ENCODE measurements at places on chromosomes 6 and 20. TPM values are rescaled to one million over a fixed set of nuclear protein-coding genes. Genes with fewer than 3 reads are reported as not detected.
A peak's percentile ranks its signal among the peaks of the same experiment; 100 is the strongest.

DNA sequence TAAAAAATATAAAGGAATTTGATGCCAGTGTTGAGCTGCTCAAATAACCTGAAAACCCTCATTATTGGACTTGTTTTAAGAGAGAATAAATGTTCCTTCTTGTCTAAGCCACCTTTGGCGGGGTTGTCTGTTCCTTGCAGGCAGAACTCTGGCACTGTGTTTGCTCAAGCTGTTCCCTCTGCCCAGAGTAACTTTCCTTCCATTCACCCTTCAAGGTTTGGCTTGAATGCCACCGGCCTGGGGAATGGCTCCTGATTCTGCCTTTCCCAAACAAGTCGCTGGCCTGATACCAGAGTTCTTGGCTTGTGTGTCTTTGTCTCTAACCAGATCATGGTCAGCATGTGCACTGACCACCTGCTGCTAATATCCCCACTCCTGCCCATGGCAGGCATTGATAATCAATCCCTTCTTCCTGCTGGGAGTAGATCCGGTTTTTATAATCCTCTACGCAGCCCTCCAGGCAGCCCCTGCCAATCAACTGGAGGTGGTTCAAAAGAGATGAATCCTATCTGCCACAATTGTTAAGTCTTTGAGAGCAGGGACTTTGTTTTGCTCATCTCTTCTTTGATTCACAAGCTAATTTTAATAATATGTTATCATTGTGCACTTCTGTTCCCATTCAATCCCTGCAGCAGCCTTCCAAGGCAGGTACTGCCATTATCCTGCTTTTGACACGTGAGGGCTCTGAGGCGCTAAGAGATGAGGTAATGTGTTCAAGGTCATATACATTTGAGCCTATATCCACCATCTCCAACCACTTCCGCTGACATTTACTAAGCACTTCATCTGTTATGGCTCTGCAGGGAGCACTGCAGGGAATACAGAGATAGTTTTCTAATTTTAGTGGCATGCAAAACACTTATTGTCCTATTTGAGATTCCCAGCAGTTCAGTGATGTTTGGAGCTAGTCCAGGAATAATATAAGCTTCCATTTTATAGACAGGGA, 3.1 kb upstream of the CCM2L start:
- no peak for DNase-seq

- DNase-seq: no peak
Measured at GRCh38 chr6:117138425-117138824, 126.9 kb upstream of the VGLL2 start.

Gene PARD6B
- total RNA-seq: 8.2 TPM

DNA sequence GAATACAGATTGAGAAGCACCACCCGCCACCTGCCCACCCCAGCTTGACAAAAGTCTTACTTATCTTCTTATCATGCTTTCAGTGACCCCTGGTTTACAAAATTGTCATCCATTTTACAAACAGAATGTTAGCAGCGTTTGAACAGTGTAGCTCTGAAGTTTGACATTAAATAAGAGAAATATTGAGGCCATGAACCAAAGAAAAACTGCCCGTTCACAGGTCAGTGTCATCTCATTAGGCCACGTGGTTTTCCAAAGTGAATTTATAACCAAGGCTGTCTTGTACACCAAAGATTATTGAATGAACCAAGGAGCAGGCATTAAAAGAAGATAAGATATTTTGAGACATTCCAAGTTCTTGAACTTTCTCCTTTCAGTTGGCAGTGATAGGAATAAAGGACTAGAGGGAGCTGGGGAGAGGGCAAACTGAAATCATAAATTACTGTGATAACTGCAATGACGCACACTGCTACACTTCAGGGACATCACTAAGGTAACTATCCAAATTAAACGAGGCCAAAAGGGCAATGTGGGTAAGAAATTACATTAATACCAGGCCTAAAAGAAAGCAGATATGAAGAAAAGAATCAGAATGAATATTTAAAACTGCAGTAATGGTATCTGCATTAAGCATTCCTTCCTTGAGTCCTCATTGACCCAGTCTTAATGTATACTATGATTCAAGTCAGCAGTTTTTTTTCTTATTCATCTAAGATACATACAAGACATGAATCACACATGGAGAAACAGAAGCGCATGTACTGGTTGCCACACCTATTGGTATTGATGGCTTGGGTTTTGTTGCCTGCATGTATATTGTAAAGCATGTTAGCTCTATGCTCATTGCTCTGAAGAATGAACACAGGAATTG, 159.8 kb upstream of the ARG1 start:
- peak; percentile 39 for DNase-seq

- no peak for DNase-seq
Measured at GRCh38 chr20:10433014-10433622, 904 bp downstream of the MKKS start.

DNA sequence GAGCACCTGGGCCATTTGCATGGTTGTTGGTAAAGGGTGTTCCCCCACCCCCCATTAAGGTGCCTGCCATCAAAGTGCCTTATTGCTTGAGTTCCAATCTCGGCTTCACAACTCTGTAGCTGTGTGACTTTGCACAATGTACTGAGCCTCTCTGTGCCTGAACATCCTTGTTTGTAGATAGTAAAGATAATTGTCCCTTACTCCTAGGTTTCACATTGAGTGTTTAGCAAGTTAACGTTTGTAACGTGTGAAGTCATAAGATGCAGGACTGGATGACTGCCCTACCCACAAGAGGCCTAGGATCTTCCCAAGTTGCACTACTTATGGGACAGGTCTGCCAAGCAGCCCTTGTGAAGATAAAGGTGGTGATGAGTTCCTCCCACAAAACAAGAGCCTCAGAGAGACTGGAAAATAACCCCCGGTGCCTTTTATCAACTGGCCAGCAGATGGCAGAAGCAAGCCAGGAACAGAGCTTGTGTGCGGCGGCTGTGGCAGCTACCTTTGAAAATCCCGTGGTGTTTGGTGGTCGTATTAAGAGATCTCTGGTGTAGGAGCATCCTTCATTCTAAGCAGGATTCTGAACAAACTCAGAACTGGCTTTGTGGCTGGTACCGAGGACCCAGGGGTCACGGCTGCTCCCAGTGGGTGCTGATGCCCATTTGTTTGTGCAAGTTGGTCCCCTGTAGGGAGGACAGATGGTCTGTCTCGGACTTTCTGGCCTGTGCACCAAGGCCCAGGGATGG, 99.1 kb downstream of the CDH26 start:
- DNase-seq: peak; percentile 61

DNA sequence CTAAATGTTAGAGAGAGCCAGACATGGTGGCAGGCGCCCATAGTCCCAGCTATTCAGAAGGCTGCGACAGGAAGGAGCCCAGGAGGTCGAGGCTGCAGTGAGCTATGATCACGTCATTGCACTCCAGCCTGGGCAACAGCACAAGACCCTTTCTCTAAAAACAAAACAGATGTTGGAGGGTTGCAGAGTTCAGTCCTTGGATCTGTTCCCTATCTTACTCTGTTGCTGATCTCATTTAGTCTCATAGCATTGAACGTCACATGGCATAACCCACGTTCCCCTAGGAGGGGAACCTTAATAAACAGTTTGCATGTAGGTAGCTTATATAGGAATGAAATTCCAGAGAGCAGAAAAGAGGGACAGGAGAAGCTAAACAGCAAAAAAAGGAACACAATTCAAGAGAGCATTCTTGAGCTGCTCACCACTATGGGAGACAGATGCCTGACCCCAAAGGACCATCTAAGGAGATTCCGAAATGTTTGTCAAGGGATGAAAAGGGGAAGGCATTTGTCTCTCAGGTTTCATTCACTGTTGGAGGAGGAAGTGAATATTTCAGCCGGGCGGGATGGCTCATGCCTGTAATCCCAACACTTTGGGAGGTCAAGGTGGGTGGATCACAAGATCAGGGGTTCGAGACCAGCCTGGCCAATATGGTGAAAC, 54.6 kb upstream of the PIM1 start:
- DNase-seq: no peak
